ENCODE measurements at places on chromosomes 1 and 21.
A peak's percentile ranks its signal among the peaks of the same experiment; 100 is the strongest.

DNA sequence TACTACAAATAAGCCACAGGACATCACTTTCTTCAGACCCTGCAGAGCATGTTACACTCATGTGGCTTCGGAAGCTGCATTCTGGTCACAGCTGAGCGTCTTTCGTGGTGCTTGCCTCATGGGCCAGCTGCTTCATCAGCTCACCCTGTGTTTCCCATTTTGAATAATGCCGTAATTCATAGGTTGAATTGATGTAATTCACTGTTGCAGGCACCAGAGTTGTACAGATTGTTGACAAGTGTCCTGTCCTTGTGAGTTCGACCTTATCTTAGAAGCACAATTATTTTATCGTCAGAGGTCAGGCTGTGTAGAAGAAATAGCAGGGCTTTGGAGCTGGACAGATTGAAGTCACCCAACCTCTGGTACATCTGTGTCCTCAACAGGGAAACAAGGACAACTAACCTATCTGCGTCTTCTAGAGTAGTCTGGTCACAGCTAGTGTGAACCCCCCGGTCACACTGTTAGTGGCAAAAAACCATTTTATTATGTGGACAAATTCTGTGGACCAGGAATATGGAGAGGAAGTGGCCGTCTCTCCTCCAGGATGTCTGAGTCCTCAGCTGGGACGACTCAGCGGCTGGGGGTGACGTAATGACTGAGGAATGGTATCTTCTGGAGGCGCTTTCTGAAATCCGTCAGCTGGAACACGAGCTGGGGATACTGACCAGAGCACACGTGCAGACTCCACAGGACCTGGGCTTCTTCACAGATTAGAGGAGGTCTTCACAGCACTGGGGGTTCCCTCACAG lies 17.8 kb downstream of the PKNOX1 start:
- H3K27me3 ChIP-seq, result no peaks in the 10 kb centered on the region
- H3K36me3 ChIP-seq, result no peaks in the 10 kb centered on the region
- peak overlapping the region; percentile 78 for H3K27ac ChIP-seq
- peak; percentile 95 for DNase-seq
- H3K4me3 ChIP-seq, result no peak overlapping the region

DNA sequence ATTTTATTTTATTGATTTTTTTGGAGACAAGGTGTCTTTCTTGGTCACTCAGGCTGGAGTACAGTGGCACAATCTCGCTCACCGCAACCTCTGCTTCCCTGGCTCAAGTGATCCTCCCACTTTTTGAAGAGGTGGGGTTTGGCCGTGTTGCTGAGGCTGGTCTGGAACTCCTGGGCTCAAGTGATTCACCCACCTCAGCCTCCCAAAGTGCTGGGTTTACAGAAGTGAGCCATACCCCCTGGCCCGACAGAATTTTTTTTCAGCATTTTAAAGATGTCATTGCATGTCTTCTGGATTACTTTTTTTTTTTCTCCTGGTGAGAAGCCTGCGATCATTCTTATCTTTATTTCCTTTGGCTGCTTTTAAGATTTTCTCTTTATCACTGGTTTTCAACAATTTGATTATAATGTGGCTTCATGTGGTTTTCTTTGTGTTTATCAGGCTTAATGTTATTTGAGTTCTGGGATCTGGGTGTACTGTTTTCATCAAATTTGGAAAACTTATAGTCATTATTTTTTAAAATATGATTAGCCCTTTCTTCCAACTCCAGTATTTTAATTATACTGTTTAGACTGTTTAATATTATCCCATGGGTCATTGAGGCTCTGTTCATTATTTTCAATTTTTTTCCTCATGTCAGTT lies 23.1 kb upstream of the PTBP2 start:
- H3K27me3 ChIP-seq, result no peaks in the 10 kb centered on the region
- no peaks in the 10 kb centered on the region for H3K4me1 ChIP-seq
- no peak overlapping the region for H3K4me3 ChIP-seq
- no peaks in the 10 kb centered on the region for H3K36me3 ChIP-seq

- H3K4me3 ChIP-seq, result no peak overlapping the region
- H3K27me3 ChIP-seq, result peaks cover 96% of the 10 kb centered on the region
- H3K4me1 ChIP-seq, result peaks cover 31% of the 10 kb centered on the region
- H3K36me3 ChIP-seq, result no peaks in the 10 kb centered on the region
- no peak for DNase-seq
- no peak overlapping the region for H3K27ac ChIP-seq
These were observed 6.1 kb upstream of the SAMD11 start for GRCh38 chr1:917466-918091.

DNA sequence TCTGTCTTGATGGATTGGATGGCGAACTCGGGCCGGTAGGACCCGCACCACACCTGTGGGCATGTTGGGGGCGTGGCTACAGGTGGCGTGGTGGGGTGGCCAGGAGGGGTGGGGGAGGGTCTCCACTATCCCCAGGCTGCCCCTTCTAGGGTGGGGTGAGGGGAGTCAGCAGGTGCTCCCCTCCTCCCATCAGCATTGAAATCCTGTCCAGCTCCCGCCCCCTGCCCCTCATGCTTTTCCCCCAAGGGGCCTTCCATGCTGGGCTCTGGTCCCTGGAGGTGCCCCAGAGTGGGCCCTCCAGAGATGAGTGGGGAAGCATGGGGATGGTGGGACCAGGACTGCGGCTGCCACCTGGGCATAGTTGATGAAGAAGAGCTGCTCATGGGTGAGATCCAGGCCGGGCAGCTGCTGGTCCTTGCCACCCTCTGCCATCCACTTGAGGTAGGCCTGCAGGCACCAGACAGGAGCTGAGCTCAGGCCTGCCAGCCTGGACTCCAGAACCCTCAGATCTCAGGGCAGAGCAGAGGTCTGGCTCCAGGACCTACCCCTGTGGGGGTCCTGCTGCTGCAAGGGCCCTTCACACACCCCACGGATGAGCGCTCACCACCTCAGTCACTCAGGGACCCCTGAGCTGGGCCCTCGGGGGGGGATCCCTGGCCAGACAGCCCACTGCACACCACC lies 5.1 kb downstream of the PRXL2B start:
- H3K4me3 ChIP-seq, result no peak overlapping the region
- no peaks in the 10 kb centered on the region for H3K27me3 ChIP-seq
- DNase-seq, result no peak

DNA sequence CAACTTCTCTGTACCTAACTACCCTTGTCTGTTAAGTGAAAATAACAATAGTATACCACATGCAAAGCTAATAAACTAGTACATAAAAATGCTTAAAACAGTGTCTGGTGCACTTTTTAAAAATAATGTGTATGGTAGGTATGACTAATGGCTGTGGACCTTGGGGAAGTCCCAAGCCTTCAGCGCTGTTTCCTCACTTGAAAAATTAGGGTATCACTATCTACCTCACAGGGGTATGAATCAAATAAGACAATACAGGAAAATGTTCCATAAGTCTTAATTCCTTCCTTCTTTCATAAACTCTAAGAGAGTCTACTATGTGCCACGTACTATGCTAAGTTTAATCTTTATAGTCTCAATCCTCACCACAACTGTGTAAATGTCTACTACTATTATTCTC lies 32.0 kb downstream of the EGLN1 start:
- peak; percentile 69 for DNase-seq
- peak overlapping the region; percentile 34 for H3K27ac ChIP-seq
- no peaks in the 10 kb centered on the region for H3K36me3 ChIP-seq
- H3K4me3 ChIP-seq, result no peak overlapping the region
- H3K4me1 ChIP-seq, result peaks cover 6% of the 10 kb centered on the region

DNA sequence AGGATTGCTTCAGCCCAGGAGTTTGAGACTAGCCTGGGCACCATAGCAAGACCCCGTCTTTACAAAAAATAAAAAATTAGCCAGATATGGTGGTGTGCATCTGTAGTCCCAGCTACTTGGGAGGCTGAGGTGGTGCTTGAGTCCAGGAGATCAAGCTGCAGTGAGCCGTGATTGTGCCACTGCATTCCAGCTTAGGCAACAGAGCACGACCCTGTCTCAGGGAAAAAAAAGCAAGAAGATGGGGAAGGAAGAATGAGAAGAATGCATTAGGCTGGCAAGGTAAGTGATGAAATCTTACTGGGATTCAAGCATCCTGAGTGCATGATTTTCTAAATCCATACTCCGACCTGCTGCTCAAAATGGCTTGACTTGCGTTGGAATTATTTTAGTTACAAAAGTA lies 6.8 kb downstream of the PCP4L1 start:
- no peaks in the 10 kb centered on the region for H3K36me3 ChIP-seq
- H3K27ac ChIP-seq, result no peak overlapping the region
- H3K4me1 ChIP-seq, result peaks cover 7% of the 10 kb centered on the region
- no peak for DNase-seq
- no peak overlapping the region for H3K4me3 ChIP-seq
- H3K27me3 ChIP-seq, result peaks cover 15% of the 10 kb centered on the region

DNA sequence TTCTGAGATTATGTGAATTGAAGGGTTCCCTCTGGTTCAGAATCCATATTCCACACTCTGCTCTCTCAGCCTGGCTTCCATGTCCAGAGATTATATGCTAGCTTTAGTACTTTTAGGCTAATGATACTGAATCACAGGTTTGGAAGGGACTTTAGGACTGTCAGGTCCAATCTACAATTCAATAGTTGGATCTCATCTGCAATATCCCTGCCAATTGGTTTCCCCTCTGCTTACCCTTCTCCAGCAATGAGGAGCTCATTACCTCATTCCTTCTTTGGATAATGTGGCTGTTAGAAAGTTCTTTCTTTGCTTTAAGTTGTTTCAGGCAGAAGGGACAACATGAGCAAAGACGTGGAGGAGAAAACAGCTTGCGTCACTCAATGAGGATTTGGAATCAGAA lies 245.3 kb downstream of the PLPP3 start:
- H3K27ac ChIP-seq, result no peak overlapping the region
- no peak overlapping the region for H3K4me3 ChIP-seq
- no peak for DNase-seq
- no peaks in the 10 kb centered on the region for H3K27me3 ChIP-seq
- no peaks in the 10 kb centered on the region for H3K36me3 ChIP-seq

DNA sequence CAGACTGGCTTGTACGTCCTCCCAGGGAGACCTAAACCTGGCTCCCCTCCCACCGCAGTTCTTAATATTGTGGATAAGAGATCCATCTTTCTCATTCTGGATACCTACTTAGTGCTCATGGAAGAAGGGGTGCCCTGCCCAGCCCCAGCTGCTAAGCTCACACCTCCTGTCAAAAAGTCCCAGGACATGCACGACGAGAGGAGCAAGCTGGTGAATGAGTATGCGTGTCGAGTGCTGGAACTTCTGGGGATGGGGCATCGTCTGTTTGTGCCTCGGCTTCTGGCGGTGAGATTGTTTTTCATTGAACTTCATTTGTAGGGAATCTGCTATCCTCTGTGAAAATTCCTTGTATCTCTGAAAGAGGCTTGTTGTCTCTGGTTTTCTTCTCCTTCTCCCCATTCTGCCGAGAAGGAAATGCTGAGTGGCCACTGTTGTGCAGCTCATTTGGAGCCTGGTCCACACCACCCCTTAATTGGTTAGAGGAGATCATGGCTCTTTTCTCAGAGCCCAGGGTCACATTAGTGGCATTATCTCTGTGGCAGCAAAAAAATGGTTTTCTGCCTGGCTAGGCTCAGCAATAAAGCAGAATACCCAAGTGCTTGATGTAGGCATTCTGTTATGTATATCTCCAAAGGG lies 199.4 kb upstream of the CACYBP start:
- no peaks in the 10 kb centered on the region for H3K27me3 ChIP-seq
- DNase-seq, result peak; percentile 58
- H3K36me3 ChIP-seq, result no peaks in the 10 kb centered on the region
- H3K27ac ChIP-seq, result peak overlapping the region; percentile 64
- H3K4me3 ChIP-seq, result peak overlapping the region; percentile 55
- H3K4me1 ChIP-seq, result peaks cover 11% of the 10 kb centered on the region

DNA sequence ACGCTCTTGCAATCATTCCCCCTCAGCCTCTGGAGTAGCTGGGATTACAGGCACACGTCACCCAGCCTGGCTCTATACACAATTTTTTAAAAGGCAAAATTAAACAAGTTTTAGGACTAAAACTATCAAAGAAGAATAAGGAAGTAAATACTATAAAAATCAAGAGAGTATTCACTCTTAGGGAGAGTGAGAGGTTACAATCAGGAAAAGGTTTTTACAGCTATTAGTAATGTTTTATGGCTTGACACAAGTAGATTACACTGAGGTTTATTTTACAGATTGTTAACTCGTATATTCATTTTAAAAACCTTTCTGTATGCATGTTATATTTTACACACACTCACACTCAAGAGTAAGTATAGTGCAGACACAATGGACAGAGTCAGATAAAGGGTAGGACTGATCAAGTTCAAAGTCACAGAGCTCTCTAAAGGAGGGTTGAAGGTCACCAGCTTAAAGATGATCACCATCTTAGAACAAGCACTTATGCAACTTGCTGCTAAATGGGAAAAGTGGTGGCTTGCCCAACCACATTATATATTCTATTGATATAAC lies 77.9 kb upstream of the MAN1A2 start:
- no peak for DNase-seq
- H3K36me3 ChIP-seq, result no peaks in the 10 kb centered on the region
- H3K27me3 ChIP-seq, result peaks cover 4% of the 10 kb centered on the region

DNA sequence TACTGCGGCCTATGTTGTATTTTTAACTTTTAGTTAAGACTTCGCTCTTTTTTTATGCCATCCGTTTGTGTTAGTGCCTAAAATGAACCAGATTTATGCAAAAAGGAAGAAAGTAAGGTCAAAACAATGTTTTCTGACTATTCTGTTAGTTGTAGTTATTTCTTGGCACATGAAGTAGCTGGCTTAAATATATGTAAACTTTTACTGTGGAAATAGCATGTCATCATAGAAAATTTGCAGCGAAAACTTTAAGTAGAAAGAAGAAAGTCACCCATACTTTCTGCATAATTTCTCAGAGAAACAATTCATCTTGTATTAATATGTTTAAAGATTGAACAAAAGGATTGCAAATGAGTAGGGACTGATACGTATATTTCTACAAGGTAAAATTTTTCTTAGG lies 106.4 kb downstream of the NEK7 start:
- H3K36me3 ChIP-seq, result peaks cover 13% of the 10 kb centered on the region
- no peaks in the 10 kb centered on the region for H3K27me3 ChIP-seq
- peaks cover 1% of the 10 kb centered on the region for H3K4me1 ChIP-seq

GRCh38 chr1:3610527-3611169 lies 660 bp downstream of the MEGF6 start:
- H3K27me3 ChIP-seq, result peaks cover 73% of the 10 kb centered on the region
- no peak for DNase-seq

DNA sequence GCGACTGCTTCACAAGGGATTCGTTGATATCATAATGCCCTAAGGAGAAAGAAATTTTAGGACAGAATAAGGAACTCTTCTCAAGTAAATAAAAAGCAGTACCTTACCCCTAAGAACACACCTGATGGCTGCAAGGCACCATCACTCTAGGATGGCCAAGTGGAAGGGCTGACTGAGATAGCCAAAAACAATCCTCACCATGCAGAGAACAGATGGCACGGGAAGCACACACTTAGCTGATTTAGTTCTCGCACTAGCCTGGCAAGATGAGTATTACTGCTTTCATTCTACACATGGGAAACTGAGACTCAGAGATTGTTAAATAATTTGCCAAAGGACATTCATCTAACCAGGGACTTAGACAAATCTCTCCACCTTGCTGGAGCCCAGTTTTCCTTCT lies 43.8 kb downstream of the STPG1 start:
- no peak for DNase-seq
- H3K27me3 ChIP-seq, result no peaks in the 10 kb centered on the region
- no peak overlapping the region for H3K4me3 ChIP-seq

- no peaks in the 10 kb centered on the region for H3K36me3 ChIP-seq
- H3K4me3 ChIP-seq, result no peak overlapping the region
- H3K27me3 ChIP-seq, result peaks cover 41% of the 10 kb centered on the region
- H3K4me1 ChIP-seq, result peaks cover 3% of the 10 kb centered on the region
- DNase-seq, result no peak
These were observed 55.3 kb downstream of the RIMS3 start for GRCh38 chr1:40610156-40610555.

All from mesenchymal stem cell (in vitro differentiated cells and primary cell).